HuH-7 (cell line): ENCODE measurements at places on chromosomes 2 and 18.

DNA sequence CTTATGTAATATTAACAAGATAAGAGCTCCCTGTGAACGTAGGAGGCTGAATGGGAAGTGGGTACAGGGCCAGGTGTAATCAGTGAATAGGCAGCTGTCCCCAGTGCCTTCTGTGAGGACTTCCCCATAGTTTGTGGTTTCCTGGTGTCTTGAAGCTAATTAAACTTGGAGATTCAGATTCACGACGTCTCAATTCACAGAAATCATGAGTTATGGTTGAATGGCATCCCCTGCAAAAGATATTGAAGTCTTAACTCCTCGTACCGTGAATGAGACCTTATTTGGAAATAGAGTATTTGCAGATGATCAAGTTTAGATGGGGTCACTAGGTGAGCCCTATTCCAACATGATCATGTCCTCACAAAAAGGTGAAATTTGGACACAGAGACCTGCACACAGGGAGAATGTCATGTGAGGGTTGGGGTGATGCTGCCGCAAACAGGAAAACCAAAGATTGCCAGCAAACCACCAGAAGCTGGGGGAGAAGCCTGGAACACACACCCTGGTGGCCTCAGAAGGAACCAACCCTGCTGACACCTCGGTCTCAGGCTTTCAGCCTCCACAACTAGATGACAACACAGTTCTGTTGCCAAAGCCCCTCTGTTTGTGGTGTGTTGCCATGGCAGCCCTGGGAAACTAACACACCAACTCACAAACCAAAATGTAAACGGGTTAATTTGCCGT lies 13.2 kb downstream of the ARL4C start:
- no peak for DNase-seq

DNA sequence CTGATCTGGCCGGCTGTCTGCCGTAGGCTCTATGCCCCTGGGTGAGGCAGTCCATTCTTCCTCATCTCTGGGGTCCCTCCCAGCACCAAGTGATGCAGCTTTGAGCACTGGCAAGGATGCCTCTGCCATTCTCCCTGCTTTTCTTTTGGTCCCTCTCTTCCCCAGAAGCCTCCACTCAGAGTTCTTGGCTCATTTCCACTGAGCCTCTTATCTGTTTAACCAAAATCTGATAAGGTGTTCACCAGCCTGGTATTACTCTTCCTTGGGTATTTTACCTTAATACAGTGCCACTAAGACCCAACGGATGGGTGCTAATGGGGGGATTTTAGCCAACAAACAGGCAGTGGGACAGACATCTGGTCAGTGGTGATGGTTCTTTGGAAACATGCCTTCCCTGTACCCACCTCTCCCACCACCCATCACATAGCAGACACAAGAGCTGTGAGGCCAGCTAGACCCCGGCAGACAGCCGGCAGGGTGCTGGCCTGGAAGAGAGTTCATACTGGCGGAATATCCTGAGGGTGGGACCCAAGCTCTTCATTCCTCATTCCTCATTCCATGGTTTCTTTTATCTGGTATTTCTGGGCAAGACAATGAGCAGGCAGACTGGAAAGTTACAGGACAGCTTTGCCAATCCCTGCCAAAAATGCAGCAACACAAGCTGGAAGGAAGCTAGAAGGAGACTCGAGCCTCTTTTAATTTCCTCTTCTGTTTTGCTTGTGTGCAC lies 34.6 kb downstream of the ZBTB7C start:
- DNase-seq = no peak

- DNase-seq = no peak
Observed at GRCh38 chr2:37686792-37687526, 15.5 kb upstream of the CDC42EP3 start.

- no peak for DNase-seq
Observed at GRCh38 chr2:204289066-204289465, 256.2 kb upstream of the PARD3B start.

GRCh38 chr18:72867746-72868584 lies at the start of gene NETO1:
NETO1 (minus strand) TSS chr18:72867987; CDS start chr18:72867291, 696 bp downstream.
- DNase-seq = no peak

GRCh38 chr2:10788855-10789254 lies 23.7 kb downstream of the PDIA6 start:
- DNase-seq = no peak

DNA sequence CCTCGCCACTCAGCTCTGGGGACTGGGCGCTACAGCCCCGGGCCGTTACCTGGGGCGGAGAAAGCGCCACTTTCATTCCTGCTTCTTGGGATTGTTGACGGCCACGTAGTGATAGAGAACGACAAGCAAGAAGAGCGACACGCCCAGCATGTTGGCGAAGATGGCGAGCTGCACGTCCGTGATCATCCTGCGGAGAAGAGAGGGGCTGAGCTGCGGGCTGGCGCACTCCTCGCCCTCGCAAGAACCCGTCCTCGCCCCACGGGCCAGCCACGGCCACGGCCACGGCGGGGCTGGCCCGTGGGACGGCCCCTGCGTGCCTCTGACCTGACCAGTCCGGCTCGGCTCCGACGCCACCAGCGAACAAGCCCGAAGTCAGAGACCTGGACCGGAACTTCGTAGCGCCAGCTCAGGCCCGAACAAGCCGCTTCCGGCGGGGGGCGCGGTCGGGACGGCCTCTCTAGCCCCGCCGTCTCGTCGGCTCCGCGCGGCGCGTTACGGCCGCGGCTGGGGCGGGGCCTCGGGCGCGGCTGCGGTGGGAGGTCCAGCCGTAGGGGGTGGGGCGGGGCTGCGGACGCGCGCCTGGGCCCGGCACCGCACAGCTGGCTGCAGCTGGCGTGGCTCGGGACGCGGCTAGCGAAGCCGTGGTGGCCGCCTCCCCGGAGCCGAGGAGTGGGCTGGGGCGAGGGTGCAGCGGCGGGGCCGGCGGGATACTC lies at the start of gene OST4:
OST4 (minus strand) TSS at position 378 of the 713 bp plus-strand sequence.
- DNase-seq = peak; percentile 93

DNA sequence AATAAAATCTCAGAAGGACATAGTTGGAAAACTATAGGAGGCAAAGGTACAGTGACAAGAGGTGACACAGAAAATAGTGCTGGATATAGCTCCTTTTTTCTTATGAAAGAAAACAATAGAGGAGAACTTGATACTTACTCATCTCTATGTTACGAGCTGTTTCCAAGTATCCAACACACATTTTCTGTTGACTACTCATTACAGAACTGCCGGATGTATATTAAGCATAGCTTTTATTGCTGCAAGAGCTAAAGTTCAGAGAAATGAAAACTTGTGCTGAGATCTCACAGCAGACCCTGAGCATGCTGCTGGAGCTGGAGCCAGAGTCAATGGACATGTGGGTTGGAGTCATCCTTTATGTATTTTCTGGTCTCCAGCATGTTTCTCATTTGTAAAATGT lies 210.0 kb upstream of the NT5C1B start:
- DNase-seq = no peak

- peak; percentile 9 for DNase-seq
Observed at GRCh38 chr2:199315299-199316179, 142.2 kb downstream of the SATB2 start.

GRCh38 chr2:236748801-236749200 lies 179.2 kb downstream of the ACKR3 start:
- DNase-seq = no peak

DNA sequence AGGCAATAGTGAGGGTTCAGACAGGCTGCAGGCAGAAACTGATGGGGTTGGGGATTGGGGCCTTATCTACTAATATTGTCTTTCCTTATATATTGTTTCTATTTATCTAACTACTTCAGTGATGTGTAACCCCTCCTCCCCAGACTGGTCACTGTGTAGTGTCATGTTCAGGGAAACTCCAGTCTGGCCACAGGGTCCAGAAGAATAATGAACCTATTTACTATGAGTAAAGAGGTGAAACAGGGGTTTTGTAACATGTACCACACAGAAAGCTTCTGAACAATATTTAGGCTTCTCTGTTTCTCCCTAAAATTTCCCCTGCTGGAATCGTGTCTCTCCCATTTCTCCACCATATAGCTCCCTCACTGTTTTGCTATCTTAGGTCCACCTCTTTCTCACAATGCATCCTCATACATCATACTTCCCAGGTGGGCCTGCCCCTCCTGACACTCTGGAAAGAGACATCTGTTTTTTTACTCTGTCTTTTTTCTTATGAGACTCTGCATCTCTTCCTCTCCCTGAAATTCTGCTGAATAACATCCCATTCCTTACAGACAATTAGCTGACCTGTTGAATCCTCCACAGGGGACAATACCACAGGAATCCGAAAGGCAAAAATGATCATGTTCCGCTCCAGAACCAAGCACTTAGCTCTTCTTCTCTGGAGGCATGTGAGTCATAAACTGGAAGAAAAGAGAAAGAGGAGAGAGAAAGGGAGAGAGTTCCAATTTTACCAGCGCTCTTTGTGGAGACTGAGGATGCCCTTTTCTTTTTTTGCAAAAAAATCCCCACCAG lies 154.8 kb downstream of the ZEB2 start:
- no peak for DNase-seq

GRCh38 chr18:27619090-27619772 lies 434.1 kb upstream of the CHST9 start:
- no peak for DNase-seq

- no peak for DNase-seq
Observed at GRCh38 chr18:63348508-63349136, 18.4 kb downstream of the KDSR start.

DNA sequence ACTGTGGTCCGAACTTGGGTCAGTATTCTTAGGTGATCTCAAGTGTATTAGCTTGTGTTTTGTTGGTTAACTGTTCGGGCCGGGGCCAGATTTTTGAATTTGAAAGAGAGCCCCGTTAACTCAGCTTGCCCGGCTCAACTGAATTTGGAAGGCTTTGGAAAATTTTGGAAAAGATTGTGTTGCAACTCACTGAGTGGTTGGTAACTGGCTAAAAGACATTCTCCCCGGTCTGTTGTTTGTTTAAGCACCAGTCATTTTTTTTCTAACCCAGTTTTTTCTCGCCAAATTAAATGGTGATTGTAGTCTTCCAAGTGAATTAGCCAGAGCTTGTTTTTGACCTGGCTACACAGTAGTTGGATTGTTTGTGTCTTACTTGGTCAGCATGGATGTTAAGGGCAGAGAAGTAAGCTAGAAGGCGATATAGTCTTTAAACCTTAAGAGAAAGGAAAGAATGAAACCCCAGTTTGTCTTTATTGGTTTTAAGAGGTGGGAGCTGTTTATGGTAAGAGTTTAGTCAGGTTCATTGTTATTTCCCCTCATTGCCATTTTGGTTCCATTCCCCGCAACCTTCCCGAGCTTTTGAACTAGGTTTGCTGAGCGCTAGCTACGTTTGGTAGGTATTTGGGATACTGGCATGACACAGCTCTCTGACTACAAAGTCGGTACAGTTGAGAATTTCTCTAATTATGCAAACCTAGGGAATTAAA lies 2.4 kb downstream of the MAP4K4 start:
- peak; percentile 45 for DNase-seq

DNA sequence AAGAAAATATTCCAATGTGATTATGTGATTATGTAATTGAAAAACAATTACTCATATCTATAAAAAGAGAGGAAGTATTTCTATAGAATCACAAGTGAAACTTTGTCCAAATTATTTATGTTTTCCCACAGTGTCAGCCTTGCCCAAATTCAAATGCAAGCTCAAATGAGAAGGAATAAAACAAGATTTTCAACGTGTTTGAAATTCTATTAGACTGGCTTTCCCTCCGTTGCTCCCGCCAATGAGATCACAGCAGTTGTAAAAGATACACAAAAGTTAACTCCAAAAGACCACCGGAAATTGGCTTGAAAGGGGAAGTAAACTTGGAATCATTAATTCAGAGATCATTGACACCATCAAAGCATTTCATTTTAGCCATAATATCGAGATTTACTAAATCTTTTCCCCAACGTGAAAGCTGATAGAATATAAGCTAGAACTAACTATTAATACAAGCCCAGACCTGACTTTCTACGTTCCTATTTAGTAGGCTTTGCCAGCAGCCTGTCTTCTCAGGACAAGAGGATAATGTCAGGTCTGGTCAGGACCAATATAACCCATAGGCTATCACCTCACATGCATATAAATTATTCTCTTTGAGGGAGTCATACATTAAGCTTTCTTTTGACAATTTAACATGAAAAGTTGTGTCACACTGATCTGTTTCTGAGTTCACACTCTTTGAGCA lies 222.6 kb upstream of the CHAC2 start:
- no peak for DNase-seq

GRCh38 chr2:183070942-183071844 lies 7.4 kb upstream of the DUSP19 start:
- DNase-seq = peak; percentile 52

- DNase-seq = no peak
Observed at GRCh38 chr2:204280262-204280668, 265.0 kb upstream of the PARD3B start.

- no peak for DNase-seq
Observed at GRCh38 chr2:100588071-100588786, 25.4 kb downstream of the PDCL3 start.

GRCh38 chr2:11406267-11406957 lies 59.5 kb downstream of the E2F6 start:
- DNase-seq = no peak

GRCh38 chr2:191465766-191466420 lies 212.0 kb upstream of the NABP1 start:
- no peak for DNase-seq

DNA sequence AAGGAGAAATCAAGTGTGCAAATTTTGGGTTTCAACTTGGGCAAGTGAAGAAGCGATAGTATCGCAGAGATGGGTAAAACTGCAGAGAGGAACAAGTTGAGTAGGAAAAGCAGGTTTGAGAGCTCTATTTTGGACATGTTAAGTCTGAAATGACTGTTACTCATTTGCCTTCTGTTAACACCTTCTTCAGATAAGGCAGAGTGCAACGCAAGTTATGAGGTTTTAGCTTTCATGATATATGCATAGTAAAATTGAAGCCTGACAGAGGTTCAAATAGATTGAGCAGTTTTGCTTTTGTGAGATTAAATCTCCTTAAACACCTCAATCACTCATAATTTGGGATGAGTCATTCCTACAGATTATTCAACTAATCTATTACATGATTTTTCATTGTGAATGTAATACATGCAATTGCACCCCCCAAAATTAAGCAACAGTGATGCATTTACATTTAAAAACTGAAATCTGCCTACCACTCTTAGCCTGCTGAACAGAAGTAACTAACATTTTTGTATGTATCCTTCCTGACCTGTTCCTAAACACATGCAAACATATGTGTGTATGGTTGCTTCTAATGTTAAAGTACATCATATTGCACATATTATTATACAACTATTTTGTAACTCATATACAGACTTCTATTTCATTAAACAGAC lies 575.4 kb downstream of the ARHGAP15 start:
- DNase-seq = no peak

DNA sequence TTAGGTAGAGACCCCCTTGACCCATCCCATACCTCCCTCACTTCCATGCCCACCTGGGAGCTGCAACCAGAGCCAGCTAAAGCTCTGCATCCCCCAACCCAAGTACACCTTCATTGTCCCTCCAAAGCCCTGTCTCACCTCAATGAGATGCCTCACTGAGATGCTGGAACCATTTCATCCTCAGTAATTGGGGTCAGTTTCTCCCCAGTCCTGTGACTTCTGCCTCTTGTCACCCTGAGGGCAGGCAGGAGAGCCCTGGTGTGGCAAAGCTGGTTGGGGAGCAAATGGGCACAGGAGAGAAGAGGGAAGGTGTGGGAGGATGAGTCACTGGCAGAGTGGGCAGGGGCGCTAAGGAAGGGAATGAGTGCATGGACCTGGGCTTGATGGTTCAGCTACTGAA lies 27.9 kb upstream of the NT5DC4 start:
- no peak for DNase-seq

GRCh38 chr18:24234850-24235418 lies 96.1 kb downstream of the CABYR start:
- no peak for DNase-seq
